NCI-H1092 treated with DMSO at 0.1 percent for 48 hours (cell line): ENCODE measurements at places on chromosomes 5 and 9.
A peak's percentile ranks its signal among the peaks of the same experiment; 100 is the strongest.

DNA sequence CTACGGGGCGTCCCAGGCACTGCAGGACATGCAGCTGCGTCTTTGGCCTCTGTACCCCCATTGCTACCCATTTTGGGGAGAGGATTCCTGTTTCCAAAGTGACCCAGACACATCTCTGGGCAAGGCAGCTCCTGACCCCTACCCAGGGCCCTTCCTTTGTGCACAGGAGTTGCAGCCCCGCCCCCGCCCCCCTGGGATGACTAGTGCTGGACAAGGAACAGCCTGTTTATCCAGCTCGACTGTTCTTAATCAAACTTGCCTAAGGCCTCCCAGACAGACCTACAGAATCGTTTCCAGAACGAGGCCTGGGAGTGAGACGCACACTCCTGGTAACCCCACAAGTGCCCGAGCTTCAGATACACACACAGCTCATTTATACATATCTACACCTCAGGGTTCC, 13.2 kb downstream of the DIPK1B start:
- DNase-seq, result no peak

DNA sequence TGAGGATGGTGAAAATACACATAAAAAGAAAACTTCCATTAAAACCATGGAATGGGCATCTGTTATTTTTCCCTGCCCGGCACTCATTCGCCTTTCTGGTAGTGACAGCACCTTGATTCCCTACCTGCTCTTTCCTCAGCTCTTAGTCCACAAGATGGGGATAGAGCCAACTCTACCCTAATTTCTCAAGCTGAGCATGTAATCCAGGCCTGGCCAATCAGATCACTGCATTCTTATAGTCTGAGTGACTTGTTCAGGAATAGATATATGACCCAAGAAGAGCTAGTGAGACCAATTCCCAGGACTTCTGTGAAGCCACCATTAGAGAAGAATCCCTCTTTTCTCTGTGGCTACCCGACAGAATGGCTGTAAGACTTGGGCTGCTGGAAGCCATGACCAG, 58.1 kb downstream of the TSSK1B start:
- DNase-seq, result no peak

GRCh38 chr9:98185021-98185567, 7.3 kb downstream of the CORO2A start:
- no peak for DNase-seq

- no peak for DNase-seq
Observed at GRCh38 chr5:133397990-133398645, 214.2 kb downstream of the FSTL4 start.

- no peak for DNase-seq
Observed at GRCh38 chr5:167511-167910, 23.8 kb upstream of the LRRC14B start.

DNA sequence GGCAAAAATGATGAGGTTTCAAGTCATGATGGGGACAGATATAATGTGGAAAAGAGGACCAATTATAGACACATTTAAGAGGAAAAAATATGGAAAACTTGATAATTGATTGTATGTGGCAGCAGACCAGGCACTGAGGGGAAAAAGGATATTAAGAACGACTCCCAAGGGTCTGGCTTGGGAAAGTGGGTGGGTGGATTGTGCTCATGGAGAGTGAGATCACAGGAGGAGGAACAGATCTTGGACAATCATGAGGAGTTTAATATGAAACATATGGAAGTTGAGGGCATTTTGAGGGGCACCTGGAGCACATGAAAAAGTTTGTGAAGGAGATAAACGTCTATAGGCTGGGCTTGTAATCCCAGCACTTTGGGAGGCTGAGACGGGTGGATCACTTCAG, 454.3 kb upstream of the KLF4 start:
- no peak for DNase-seq

DNA sequence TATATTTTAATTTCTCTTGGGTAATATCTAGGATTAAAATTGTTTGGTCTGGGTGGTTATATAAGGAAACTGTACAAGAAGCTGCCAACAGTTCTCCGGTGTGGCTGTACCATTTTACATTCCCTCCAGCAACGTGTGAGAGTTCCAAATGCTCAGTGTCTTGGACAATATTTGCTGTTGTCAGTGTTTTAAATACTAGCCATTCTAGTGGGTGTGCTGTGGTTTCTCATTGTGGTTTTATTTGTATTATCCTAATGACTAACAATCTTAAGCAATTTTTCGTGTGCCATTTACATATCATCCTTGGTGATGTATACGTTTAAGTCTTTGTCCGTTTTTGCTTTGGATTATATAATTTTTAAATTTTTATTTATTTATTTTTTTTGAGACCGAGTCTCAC, 34.0 kb downstream of the TNFSF15 start:
- no peak for DNase-seq

GRCh38 chr5:133758641-133759040, 146.3 kb upstream of the FSTL4 start:
- DNase-seq, result no peak

- no peak for DNase-seq
Observed at GRCh38 chr5:107470295-107470582, 200.5 kb downstream of the EFNA5 start.

GRCh38 chr5:107516452-107517184, 154.1 kb downstream of the EFNA5 start:
- DNase-seq, result no peak

- DNase-seq, result peak; percentile 10
Observed at GRCh38 chr9:69452110-69452782, 127.2 kb downstream of the ENTREP1 start.
